WTC11 (cell line): ENCODE measurements at places on chromosomes 6 and 20. TPM values are rescaled to one million over a fixed set of nuclear protein-coding genes. Genes with fewer than 3 reads are reported as not detected.
A peak's percentile ranks its signal among the peaks of the same experiment; 100 is the strongest.

- H3K36me3 ChIP-seq = no peaks in the 10 kb centered on the region
- H3K4me3 ChIP-seq = no peak overlapping the region
- H3K27me3 ChIP-seq = no peaks in the 10 kb centered on the region
- H3K4me1 ChIP-seq = peaks cover 24% of the 10 kb centered on the region
- no peak for DNase-seq
Measured at GRCh38 chr6:18044108-18044783, 56.8 kb upstream of the KIF13A start.

DNA sequence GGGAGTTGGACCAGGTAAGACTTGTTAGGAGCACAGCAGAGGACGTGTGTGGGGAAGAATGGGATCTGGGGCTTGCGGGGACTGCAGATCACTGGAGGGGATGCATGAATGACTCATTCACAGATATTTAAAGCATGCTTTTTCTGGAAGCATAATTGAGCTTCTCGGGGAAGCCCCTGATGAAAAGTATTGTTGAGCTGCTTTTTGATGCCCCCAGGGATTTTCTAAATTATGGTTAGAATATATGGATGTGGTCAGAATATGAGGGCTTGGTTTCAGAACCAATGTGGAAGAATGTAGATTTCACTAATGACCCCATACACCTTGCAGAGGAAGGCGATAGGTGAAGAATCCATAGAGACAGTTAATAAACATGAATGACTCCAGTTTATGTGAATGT, 36.1 kb downstream of the GMPR start:
- H3K27ac ChIP-seq = no peak overlapping the region
- no peak for DNase-seq
- no peaks in the 10 kb centered on the region for H3K36me3 ChIP-seq
- peaks cover 9% of the 10 kb centered on the region for H3K4me1 ChIP-seq

The SRMS gene
- 0.21 to 0.46 TPM (median 0.26 TPM) in 3 replicates for total RNA-seq

- H3K4me3 ChIP-seq = no peak overlapping the region
- H3K27me3 ChIP-seq = no peaks in the 10 kb centered on the region
- H3K36me3 ChIP-seq = no peaks in the 10 kb centered on the region
- H3K27ac ChIP-seq = no peak overlapping the region
Measured at GRCh38 chr6:55011034-55011433, 163.3 kb upstream of the HCRTR2 start.

The TFAP2D gene
- total RNA-seq = not detected in 3 replicates

DNA sequence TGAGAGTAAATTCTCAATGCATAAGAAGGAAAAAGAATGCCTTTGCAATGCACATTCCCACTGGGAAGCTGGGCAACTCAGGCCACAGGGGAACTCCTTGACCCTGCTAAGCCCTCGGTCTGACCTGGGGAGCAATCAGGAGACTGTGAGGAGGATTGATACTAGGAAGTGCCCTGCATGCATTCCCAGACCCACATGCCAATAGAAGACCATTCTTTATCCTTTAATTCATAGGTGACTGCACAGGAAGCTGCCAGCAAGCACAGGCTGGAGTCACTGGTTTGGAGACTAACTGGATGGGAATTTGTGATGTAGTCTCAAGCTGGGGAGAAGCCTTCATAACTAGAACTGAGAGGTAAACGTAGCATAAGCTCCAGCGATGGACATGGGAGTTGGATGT, 1012.7 kb downstream of the EYS start:
- H3K27me3 ChIP-seq = peaks cover 3% of the 10 kb centered on the region; the same call in 1 of the 2 replicates
- H3K27ac ChIP-seq = no peak overlapping the region
- no peaks in the 10 kb centered on the region for H3K4me1 ChIP-seq
- DNase-seq = no peak
- no peak overlapping the region for H3K4me3 ChIP-seq
- H3K36me3 ChIP-seq = peaks cover 27% of the 10 kb centered on the region

The EFCAB8 gene
- total RNA-seq = 0.17 to 0.55 TPM (median 0.32 TPM) in 3 replicates

- no peaks in the 10 kb centered on the region; the same call in 1 of the 2 replicates for H3K27me3 ChIP-seq
- H3K4me1 ChIP-seq = peaks cover 48% of the 10 kb centered on the region
- DNase-seq = peak; percentile 24
- H3K4me3 ChIP-seq = no peak overlapping the region
- H3K36me3 ChIP-seq = no peaks in the 10 kb centered on the region
Measured at GRCh38 chr20:49450281-49450721, 32.2 kb downstream of the KCNB1 start.

GRCh38 chr6:158916617-158917016, 83.4 kb downstream of the RSPH3 start:
- no peak for DNase-seq
- no peak overlapping the region for H3K4me3 ChIP-seq
- no peaks in the 10 kb centered on the region; the same call in 1 of the 2 replicates for H3K27me3 ChIP-seq
- peaks cover 50% of the 10 kb centered on the region for H3K4me1 ChIP-seq
- no peak overlapping the region for H3K27ac ChIP-seq

DNA sequence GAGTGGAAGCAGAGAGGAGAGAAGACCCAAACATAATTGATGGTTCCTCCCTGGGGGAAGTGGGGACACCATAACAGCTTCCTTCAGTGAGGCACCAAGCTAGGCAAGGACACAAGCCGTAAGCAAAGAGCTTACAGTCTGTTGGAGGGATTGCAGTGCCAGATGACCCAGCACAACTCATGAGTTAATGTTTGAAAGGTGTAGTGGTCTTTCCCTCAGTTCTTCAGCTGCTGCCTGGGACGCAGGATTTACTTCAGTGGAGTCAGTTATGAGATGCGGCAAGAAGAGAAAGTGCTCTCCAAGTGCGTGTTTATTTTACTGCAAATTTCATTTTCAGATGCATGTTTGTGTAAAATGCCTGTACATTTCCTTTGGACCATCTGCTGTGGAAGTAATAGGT, 38.7 kb upstream of the SLC17A4 start:
- H3K27me3 ChIP-seq = no peaks in the 10 kb centered on the region
- H3K27ac ChIP-seq = no peak overlapping the region
- no peaks in the 10 kb centered on the region for H3K36me3 ChIP-seq
- H3K4me3 ChIP-seq = no peak overlapping the region
- DNase-seq = no peak

The HEY2 gene
- 10.6 to 12.3 TPM (median 11.5 TPM) in 3 replicates for total RNA-seq
